ENCODE measurements at places on chromosomes 7 and 10. TPM values are rescaled to one million over a fixed set of nuclear protein-coding genes. Genes with fewer than 3 reads are reported as not detected.

Gene EPDR1
- 66.1 TPM for total RNA-seq

Gene HOXA1
- 3.1 TPM for total RNA-seq

Gene TAC1
- total RNA-seq: not detected

Gene SVIL
- 19.1 TPM for total RNA-seq

Gene EBLN1
- not detected for total RNA-seq

Gene TRIM50
- total RNA-seq: not detected

Gene NUDT13
- 5.4 TPM for total RNA-seq

Gene ASCC1
- total RNA-seq: 35.3 TPM

Gene EGFR
- total RNA-seq: 109 TPM

Gene SPDYE11
- total RNA-seq: not detected

Gene SNX8
- 85.4 TPM for total RNA-seq

Gene NEURL1
- 0.38 TPM for total RNA-seq

Gene TMEM60
- total RNA-seq: 23.2 TPM

Gene COL1A2
- not detected for total RNA-seq

Gene MUC3A
- 18.5 TPM for total RNA-seq

Gene AKR1C4
- total RNA-seq: 0.24 TPM

Gene WDR86
- 0.15 TPM for total RNA-seq

Gene PKD2L1
- total RNA-seq: 0.09 TPM

Gene ADAM8
- 2.4 TPM for total RNA-seq

Gene IL6
- total RNA-seq: 1.0 TPM

Gene SLC13A1
- not detected for total RNA-seq

Gene IKZF1
- not detected for total RNA-seq

Gene C10orf62
- not detected for total RNA-seq

Gene PAPOLB
- total RNA-seq: not detected

Gene PPP1R3C
- total RNA-seq: 16.0 TPM

Gene ANXA8
- 30.3 TPM for total RNA-seq

Gene ZNF487
- total RNA-seq: 7.1 TPM

Gene KIF11
- 36.7 TPM for total RNA-seq

Gene PLXDC2
- 0.06 TPM for total RNA-seq

Gene NAT16
- total RNA-seq: 0.06 TPM

Gene SSC4D
- 1.6 TPM for total RNA-seq

Gene CLDN3
- 2.8 TPM for total RNA-seq

Gene TMEM130
- total RNA-seq: 0.31 TPM

Gene GLI3
- total RNA-seq: 0.08 TPM

Gene TMEM72
- total RNA-seq: not detected

Gene GRID1
- 0.32 TPM for total RNA-seq

Gene ALOX5
- 0.38 TPM for total RNA-seq

Gene TAS2R39
- not detected for total RNA-seq

Gene CYP2C8
- total RNA-seq: not detected

Gene GNAT3
- total RNA-seq: not detected

Gene LEP
- total RNA-seq: not detected

Gene ZPBP
- total RNA-seq: not detected
